Liver (tissue), 10 donors: ENCODE measurements at places on chromosomes 1 and 21.

GRCh38 chr1:155326020-155326526, 5.4 kb downstream of the RUSC1 start:
- H3K27ac ChIP-seq: no peak overlapping the region
- H3K36me3 ChIP-seq: peaks cover 18% of the 10 kb centered on the region
- no peaks in the 10 kb centered on the region for H3K27me3 ChIP-seq
- H3K4me3 ChIP-seq: no peak overlapping the region
- peaks cover 16% of the 10 kb centered on the region for H3K4me1 ChIP-seq
- no peak for DNase-seq

DNA sequence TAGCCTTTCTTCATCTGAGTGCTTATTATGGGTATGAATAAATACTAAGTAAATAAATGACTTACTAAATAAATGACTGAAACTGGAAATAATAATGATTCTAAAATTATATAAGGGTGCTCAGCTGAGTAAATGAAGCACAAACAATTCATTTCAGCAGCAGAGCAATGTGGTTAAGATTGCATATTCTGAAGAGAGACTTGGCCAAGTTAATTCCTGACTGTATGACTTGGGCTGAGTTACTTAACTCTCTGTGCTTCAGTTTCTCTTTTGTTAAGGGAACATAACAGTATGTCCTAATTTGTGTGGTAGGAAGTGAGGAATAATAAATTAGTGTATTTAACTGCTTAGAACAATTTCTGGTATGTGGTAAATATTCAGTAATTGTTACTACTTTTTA, 19.1 kb downstream of the AGL start:
- no peaks in the 10 kb centered on the region for H3K27me3 ChIP-seq
- peaks cover 3% of the 10 kb centered on the region for H3K36me3 ChIP-seq
- no peak overlapping the region for H3K4me3 ChIP-seq
- H3K4me1 ChIP-seq: peaks cover 21% of the 10 kb centered on the region

GRCh38 chr1:25867210-25867991, 8.1 kb downstream of the PAQR7 start:
- peak overlapping the region; percentile 90 for H3K27ac ChIP-seq
- no peak overlapping the region for H3K4me3 ChIP-seq
- DNase-seq: no peak
- no peaks in the 10 kb centered on the region for H3K27me3 ChIP-seq
- peaks cover 54% of the 10 kb centered on the region for H3K4me1 ChIP-seq

GRCh38 chr1:21653744-21654100, 15.4 kb downstream of the RAP1GAP start:
- H3K4me1 ChIP-seq: no peaks in the 10 kb centered on the region
- no peak overlapping the region for H3K4me3 ChIP-seq
- DNase-seq: no peak
- H3K27me3 ChIP-seq: no peaks in the 10 kb centered on the region
- H3K27ac ChIP-seq: no peak overlapping the region
- H3K36me3 ChIP-seq: no peaks in the 10 kb centered on the region

DNA sequence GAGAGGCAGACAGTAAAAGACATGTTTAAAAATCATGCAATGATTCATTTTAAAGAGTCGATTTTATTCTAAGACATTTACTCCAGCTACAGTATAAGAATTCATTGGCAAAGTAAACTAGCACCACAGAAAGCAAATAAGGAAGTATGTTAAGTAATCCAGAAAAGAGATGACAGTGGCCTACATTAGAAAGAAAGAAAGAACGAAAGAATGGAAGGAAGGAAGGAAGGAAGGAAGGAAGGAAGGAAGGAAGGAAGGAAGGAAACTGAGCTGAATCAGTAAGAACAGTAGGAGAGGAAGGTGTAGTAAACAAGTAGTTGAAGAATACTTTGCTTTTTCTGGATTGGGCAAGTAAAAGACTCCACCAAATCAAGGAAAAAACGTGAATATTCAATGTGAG, 62.2 kb downstream of the ZZZ3 start:
- peaks cover 13% of the 10 kb centered on the region for H3K36me3 ChIP-seq
- no peak for DNase-seq
- H3K27me3 ChIP-seq: no peaks in the 10 kb centered on the region
- H3K27ac ChIP-seq: no peak overlapping the region

GRCh38 chr1:96370757-96371156, 350.8 kb upstream of the PTBP2 start:
- no peaks in the 10 kb centered on the region for H3K27me3 ChIP-seq
- no peak overlapping the region for H3K4me3 ChIP-seq
- H3K4me1 ChIP-seq: no peaks in the 10 kb centered on the region
- no peak overlapping the region for H3K27ac ChIP-seq
- H3K36me3 ChIP-seq: no peaks in the 10 kb centered on the region

DNA sequence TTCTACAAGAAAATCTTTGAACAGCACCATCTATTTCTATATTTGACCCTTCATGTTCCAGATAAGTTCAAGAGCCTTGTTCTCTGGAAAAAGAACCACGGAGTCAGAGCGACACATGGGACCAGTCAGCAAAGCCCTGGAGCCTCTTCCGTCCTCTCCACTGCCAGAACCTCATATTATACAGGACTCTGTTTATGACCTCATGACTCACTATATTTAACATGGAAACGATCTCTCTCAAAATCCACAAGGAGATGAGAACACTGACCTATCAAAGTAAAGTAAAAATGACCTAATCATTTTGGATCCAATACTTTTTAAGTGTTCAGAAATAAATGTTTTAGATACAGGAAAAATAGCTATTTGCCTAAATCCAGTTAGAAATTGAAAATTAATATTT, 124.6 kb upstream of the KRTAP19-8 start:
- no peak overlapping the region for H3K27ac ChIP-seq
- DNase-seq: no peak
- peaks cover 5% of the 10 kb centered on the region for H3K36me3 ChIP-seq
- H3K4me3 ChIP-seq: no peak overlapping the region
